ENCODE measurements at places on chromosomes 12 and 14.

DNA sequence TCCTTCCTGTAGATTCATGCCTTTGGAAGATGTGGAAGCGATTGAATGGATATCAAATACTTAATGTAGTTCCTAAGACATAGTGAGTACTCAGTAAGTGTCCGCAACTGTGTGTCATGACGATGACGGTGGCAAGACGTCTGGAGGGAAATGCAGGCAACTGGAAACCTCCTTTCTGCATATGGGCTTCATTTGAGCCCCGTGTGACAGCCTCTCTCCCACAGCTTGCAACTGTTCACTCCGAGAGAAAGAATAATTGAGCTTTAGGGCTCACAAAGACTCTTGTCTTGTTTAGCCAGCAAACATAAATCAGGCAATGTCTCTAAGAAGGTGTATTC is 6.9 kb downstream of the CFAP251 start:
- no peak for DNase-seq

DNA sequence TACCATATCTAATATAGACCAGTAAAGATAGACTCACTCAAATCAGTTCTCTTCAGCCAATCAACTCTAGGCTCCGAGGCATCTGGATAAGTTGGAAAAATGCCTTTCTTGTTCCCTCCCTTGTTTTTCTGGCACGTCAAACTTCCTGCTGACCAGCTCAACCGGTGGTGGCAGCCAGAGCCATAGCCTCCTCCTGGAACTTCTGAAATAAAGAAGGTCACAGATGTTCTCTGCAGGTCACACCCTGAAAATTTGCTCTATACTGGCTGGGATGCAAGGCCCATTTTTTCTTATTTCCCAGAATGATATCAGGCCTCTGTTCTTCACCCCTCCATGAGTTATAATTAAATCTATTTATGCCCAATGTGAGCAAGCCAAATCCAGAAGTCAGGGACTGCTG is 81.9 kb downstream of the BMP4 start:
- DNase-seq, result no peak

DNA sequence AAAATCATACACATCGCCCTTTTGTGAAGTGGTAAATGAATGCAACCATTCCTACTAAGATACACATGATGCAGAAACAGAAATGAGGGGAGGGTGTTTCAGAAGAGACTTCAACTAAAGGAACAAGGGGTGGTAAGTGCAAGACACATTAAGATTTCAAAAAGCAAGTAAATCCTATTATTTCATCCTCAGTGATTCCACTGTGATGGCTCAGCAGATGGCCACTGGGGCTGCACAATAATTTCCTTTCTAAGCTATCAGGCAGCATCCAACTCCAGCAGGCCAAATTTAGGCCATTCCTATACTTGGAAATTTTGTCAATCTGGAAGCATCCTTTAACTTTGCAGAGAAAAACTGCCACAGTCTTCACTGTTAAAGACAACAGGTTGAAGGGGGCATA is 272.4 kb downstream of the NELL2 start:
- no peak for DNase-seq

DNA sequence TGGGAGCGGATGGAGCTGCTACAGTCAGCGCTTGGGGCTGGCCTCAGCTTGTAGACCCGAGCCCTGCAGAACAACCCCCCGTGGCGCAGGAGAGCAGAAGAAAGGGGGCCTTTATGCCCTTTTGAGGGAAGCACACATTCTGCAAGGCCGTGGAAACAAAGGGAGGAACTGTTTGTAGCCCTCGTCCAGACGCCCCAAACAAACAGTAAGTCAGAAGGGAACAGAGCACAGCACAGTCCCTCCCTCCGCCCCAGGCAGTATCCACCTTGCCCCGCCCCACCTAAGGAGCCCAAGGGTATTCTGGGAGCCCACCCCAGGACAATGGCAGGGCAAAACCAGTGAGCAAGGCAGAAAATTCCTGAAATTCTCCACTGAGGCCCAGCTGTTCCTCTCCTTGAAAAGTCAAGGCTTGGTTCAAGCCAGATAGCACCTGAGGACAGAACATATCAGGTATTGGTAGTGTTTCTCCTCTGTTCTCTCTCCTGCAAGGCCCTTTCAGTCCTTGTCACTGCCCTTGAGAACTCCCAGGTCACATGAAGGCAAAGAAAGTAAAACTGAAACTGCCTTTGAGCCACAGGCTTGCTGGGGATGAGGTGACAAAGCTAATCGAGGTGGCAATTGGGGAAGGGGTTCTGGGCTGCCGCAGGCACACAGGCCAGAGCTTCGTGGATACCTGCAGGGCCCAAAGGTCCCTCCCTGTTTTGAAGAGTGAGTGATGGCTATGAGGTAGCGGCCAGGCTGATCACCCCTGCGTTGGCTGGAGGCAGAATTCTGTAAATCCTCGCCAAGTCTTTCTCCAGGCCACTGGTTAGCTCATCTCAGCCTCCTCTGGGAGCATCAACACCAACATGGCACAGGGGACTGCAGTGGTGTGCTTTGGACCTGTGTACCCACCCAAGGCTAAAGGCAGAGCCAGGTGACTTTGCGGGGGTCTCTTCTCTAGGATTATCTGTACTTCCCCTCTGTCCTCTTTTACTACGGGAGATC is 499 bp downstream of the DGLUCY start:
- DNase-seq, result peak; percentile 29

DNA sequence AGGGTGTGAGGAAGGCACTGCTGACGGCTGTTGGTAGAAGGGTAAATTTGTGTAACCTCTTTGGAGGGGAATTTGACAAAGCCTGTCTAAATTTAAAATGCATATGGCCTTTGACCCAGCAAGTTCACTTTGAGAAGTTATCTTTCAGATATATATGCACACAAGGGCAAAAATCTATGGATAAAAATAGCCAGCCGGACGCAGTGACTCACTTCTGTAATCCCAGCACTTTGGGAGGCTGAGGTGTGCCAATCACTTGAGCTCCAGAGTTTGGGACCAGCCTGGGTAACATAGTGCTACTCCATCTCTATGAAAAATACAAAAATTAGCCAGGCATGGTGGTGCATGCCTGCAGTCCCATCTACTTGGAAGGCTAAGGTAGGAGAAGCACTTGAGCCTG is 13.4 kb downstream of the UBC start:
- DNase-seq, result no peak

GRCh38 chr14:68735856-68736255 is 57.0 kb downstream of the ZFP36L1 start:
- no peak for DNase-seq

GRCh38 chr12:70609203-70609602 is 28.0 kb downstream of the PTPRB start:
- DNase-seq, result no peak

DNA sequence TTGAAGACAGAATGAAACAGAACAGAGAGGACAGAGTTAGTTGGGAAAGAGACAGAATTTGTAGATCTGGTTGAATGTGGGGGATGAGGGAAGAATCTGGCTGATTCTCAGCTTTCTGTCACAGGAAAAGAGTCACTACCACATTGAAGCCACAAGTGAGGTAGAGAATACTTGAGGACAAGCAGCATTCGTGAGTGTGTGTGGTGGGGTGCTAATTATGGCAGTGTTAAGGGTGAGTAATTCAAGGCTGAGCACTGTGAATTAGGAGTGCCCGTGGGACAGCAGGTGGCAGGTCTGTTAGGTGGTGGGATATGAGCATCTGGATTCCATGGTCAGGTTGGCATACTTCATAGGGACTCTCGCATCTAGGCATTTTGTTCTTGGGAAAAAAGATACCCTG is 347.4 kb upstream of the PRICKLE1 start:
- no peak for DNase-seq

- DNase-seq, result no peak
Measured at GRCh38 chr14:36275741-36276140, 44.7 kb downstream of the MBIP start.

DNA sequence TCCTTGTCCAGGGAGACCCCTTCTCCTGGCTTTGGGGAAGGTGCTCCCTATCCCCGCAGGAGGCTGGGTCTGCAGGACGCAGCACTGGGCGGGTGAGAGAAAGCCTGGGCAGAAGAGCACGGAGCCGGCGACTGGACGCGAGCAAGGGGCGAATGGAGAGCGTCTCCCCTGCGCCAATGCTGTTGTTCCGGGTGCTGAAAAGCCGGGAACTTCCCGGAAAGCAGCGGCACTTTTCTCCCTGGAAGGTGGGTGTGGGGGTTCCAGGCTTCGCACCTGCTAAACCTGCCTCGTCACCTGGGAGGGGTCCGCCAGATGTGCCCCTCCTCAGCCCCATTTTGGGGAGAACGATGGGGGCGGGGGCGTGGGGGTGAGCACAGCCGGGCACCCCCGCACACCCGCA is 417.1 kb upstream of the TMTC1 start:
- no peak for DNase-seq

DNA sequence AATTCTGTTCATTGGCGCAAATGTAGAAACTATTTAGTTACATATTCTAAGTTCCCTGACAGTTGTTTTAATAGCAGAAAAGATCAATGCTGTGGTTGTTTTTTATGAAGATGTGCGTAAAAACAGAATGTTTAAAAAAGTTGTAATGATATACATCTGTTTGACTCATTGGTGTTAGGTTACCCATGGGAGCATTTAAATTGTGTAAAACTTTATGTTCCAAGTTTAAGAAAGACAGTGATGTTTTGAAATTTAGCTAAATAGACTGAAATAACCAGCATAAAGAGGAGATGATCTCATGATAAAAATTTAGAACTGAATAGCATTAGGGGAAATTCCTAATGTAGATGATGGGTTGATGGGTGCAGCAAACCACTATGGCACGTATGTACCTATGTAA is 3.6 kb downstream of the PELI2 start:
- no peak for DNase-seq

DNA sequence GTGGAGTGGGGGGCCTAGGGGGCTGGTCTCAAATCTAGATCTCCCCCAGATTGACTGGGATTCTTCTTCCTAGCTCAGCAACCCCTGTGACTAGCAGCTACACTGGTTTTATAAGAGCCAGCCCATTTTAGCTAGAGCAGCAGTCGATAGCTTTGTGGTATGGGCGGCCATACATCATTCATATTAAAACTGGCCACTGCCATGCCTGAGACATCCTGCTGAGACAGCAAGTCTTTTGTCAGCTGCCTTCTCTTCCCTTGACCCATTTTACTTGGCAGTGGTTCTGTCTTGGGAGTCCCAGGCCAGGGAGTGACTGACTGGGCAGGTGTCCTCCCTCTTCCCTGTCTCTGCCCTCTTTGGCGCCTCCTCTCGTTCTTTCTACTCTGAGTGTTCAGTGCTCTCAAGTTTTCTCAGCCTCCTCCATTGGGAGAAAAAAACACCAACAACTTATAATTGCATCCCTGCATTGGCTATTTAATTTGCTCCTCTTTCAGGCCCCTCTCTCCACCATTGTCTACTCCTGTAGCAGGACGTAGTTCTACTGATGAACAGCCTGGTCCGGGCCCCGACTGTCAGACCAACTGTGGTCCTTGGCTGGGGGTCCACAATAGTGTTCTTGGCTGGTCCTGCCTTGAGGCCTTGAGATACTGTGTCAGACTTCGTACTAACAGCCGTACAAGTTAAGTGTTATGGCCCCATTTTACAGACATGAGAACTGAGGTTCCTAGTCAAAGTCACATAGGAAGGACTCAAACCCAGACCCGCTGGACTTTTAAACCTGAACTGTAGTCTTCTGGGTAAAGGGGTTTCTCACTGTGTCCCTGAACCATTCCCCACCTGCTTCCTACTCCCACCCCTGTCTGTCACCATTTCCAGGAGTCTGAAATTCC is 18.3 kb upstream of the JDP2 start:
- no peak for DNase-seq

- DNase-seq, result no peak
Measured at GRCh38 chr12:48822711-48823110, 4.4 kb downstream of the CACNB3 start.

GRCh38 chr14:20489093-20489994 is 16.0 kb upstream of the RNASE10 start:
- DNase-seq, result no peak

DNA sequence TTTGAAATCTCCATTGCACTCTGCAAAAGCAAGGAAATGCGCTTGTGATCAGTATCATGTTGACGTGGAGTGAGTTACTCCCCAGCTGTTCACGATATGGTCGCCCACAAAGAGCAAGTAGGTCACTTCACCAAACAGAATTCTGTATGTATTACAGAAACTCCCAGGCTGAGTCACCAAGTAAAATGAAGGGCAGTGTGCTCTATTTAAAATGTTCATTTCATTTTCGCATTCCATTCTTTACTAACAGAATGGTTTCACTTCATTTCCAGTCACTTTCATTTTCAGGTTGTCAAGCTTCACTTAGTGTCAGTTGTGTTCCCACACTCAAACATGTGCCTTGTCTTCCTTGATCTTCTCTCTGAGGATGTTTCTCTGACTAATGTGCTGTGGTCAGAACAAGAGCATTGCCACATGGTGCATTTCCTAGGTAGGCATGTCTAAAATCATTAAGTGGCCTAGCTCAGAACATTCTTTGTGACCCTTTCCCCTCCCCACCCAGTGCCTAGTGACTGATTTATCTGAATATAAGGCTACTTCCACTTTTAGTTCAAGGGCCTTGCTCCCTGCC is 391.2 kb downstream of the RAD51B start:
- DNase-seq, result no peak

DNA sequence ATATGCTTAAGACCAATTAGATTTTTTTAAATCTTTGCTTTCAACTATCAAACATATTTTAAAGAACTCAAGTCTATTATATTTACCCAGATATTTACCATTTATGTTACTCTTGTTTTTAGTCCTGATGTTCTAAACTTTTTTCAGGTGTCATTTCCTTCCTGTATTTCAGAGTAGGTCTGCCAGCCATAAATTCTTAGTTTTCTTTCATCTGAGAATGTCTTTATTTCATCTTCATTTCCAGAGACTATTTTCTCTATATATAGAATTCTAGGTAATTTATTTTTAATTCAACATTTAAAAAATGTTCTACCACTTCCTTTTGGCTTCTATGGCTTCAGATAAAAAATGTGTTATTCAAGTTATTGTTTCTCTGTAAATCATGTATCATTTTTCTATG is 218.2 kb upstream of the AMIGO2 start:
- no peak for DNase-seq

- DNase-seq, result no peak
Measured at GRCh38 chr14:22386924-22387775, 201.9 kb downstream of the DAD1 start.

GRCh38 chr14:21724090-21724973 is 50.7 kb upstream of the OR4E1 start:
- no peak for DNase-seq

- no peak for DNase-seq
Measured at GRCh38 chr12:107029081-107029480, 42.1 kb upstream of the MTERF2 start.

DNA sequence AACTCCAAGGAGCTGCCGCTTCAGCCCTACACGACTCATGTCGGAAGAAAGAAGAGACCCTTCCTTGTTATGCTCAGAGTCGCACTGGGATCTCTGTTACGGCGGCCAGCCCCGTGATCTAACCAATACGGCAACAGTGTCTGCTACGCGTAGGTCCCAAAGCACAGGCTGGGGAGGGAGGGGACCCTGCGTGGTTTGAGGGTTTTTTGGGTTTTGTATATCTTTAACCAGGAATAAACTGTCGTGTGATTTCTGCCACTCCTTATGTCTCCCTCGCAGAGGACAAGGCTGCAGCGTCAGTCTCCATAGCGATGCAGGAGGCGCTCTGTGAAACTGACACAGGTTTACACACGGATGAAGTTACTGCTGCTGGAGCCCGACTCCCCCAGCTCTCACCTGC is 60.0 kb upstream of the DIO3 start:
- no peak for DNase-seq

GRCh38 chr12:47947341-47947740 is 16.1 kb upstream of the TMEM106C start:
- no peak for DNase-seq
